Psoas muscle (tissue), 8 donors: ENCODE measurements at places on chromosomes 11 and 22.

- no peak overlapping the region for H3K4me3 ChIP-seq
- H3K36me3 ChIP-seq: no peaks in the 10 kb centered on the region
- DNase-seq: no peak
- H3K27me3 ChIP-seq: no peaks in the 10 kb centered on the region
These were observed 6.2 kb upstream of the FAM83F start for GRCh38 chr22:39988386-39989114.

- H3K27ac ChIP-seq: no peak overlapping the region
- no peak overlapping the region for H3K4me3 ChIP-seq
- H3K27me3 ChIP-seq: no peaks in the 10 kb centered on the region
These were observed 15.3 kb upstream of the APOL3 start for GRCh38 chr22:36175892-36176291.

GRCh38 chr22:20552443-20553401 is 45.3 kb downstream of the MED15 start:
- H3K36me3 ChIP-seq: peaks cover 5% of the 10 kb centered on the region
- H3K4me1 ChIP-seq: peaks cover 96% of the 10 kb centered on the region
- peak overlapping the region; percentile 93 for H3K27ac ChIP-seq
- peak; percentile 93 for DNase-seq
- no peaks in the 10 kb centered on the region for H3K27me3 ChIP-seq

- H3K4me3 ChIP-seq: no peak overlapping the region
- DNase-seq: no peak
- H3K4me1 ChIP-seq: peaks cover 17% of the 10 kb centered on the region
These were observed 19.6 kb upstream of the MICAL2 start for GRCh38 chr11:12090761-12091258.

DNA sequence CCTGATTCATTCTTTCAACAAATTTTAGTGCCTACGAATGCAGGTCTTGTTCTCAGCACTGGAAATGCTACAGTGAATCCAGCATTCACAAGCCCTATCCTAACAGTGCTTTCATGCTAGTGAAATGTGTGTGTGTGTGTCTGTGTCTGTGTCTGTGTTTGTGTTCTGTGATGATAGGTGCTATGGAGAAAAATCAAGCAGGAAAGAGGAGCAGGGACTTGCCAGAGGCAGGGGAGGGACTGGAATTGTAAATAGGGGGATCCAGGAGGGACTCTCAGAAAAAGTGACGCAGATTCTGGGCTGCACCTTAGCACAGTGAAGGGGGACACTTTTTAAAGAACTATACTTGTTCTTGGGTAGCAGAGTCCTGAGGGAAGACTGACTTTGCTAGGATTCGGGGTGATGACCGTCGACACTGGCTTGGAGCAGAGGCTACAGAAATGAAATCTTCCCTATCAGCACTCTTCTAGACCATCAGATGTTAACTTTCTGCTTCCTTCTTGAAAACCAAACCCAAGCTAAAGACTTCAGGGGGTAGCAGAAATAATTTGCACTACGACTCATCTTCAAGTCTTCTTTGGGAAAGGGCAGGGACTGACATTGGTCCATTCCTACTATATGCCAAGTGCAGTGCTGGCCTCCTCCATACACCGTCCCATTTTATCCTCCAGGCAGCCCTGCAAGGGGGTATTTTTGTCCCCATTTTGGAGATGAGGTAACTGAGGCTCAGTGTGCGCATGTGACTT is 39.3 kb upstream of the PTPRJ start:
- H3K4me1 ChIP-seq: no peaks in the 10 kb centered on the region
- H3K4me3 ChIP-seq: no peak overlapping the region
- H3K36me3 ChIP-seq: no peaks in the 10 kb centered on the region
- no peaks in the 10 kb centered on the region for H3K27me3 ChIP-seq
- DNase-seq: no peak

DNA sequence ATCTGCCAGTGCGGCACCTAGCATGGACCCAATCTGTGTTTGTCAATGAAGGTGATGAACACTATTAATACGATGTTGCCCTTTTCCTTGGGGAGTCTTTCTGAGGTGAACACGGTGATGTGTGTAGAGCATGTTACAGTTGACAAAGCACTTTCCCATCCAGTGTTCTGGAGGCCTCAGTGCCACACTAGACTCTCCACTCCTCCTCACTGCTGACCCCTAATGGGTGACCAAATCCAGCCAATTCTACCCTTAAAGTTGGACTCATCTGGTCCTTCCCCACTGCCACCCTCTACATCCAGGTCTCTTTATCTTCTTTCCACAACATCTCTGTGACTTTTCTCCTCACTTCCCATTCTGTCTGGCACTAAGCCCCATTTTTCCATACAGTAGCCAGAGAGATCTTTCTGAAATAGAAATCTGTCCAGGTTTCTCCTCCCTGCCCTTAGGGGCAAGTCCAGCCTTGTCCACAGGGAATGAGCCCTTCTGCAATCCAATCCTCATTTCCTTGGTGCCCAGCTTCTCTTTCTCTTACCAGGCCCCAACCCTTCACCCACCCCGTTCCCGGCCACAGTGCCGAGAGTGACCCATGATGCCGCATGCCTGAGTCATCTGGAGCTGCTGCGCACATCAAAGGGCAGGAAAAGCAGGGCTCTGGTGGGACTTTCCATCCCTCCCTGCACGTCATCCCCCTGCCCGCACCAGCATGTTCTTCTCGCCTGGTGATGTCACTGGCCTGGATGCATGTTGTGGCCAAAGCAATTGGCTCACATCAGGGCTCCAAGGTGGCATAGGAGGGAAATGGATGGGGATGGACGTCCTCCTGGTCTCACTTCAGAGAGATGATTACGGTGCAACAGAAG is 64.2 kb downstream of the RASSF10 start:
- no peaks in the 10 kb centered on the region for H3K4me1 ChIP-seq
- no peaks in the 10 kb centered on the region for H3K27me3 ChIP-seq
- no peak overlapping the region for H3K4me3 ChIP-seq
- no peaks in the 10 kb centered on the region for H3K36me3 ChIP-seq
- H3K27ac ChIP-seq: no peak overlapping the region

- H3K4me1 ChIP-seq: peaks cover 22% of the 10 kb centered on the region
- DNase-seq: no peak
- H3K27me3 ChIP-seq: no peaks in the 10 kb centered on the region
- H3K4me3 ChIP-seq: no peak overlapping the region
These were observed 9.3 kb downstream of the SMTN start for GRCh38 chr22:31090217-31091085.
